Chondrocyte (in vitro differentiated cells): ENCODE measurements at places on chromosomes 7 and 10.

GRCh38 chr7:7265081-7266075 lies 83.0 kb downstream of the C1GALT1 start:
- no peak for DNase-seq

- DNase-seq = no peak
These were observed 171.8 kb downstream of the SLIT1 start for GRCh38 chr10:97013983-97014382.

GRCh38 chr10:125547010-125547650 lies 135.8 kb downstream of the TEX36 start:
- DNase-seq = no peak

DNA sequence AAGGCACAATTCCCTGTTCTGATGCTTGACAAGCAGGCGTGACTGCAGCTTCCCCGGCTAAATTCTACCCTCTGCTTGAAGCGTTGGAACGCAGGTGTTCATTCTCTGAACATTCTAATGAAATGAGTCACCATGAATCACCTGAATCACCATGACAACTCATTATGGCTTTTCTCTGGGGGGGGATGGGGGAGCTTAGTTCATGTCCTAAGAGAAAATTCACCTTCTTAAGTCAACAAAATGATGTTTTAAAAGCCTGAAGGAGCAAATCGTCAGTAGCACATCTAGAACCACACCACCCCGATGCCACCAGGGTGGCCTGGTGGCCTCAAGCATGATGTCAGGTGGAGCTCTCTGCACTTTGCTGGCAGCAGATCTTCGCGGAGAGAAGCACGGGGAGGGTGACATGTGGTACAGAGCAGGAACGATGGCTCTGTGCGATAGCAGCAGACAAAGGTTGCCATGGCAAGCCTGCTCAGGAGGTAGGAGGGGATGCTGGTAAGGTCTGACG lies 33.7 kb downstream of the DDC start:
- DNase-seq = no peak

GRCh38 chr7:50584386-50584785 lies 19.2 kb upstream of the DDC start:
- no peak for DNase-seq
